Heart right ventricle (tissue), 16 donors: ENCODE measurements at places on chromosomes 2 and 18.

DNA sequence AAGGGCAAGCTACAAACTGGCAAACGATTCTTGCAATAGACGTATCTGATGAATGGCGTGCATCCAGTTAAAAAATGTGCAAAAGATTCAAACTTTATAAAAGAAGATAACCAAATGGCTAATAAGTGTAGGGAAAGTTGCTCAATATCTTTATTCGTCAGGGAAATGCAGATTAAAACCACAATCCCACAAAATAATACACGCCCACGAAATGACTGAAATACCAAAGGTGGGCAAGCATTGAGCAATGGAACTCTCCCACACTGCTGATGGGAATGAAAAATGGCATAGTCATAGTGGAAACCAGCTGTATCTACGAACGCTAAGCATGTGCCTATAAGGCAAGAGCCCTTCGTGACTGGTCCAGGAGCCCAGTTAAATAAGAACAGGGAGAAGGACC, 168.6 kb upstream of the SIX2 start:
- no peak for DNase-seq

- DNase-seq = no peak
Observed at GRCh38 chr2:232976666-232977437, 36.2 kb downstream of the NGEF start.

GRCh38 chr18:47882641-47883040, 47.8 kb downstream of the SMAD2 start:
- no peak for DNase-seq

GRCh38 chr2:25125976-25126375, 42.4 kb downstream of the POMC start:
- no peak for DNase-seq

- DNase-seq = no peak
Observed at GRCh38 chr2:85865539-85866164, 23.1 kb downstream of the ST3GAL5 start.

- no peak for DNase-seq
Observed at GRCh38 chr2:10256031-10256514, 46.6 kb upstream of the HPCAL1 start.

GRCh38 chr2:241636182-241637017, 558 bp downstream of the THAP4 start:
- DNase-seq = peak; percentile 41

- no peak for DNase-seq
Observed at GRCh38 chr2:190186238-190186637, 123.7 kb upstream of the MSTN start.

DNA sequence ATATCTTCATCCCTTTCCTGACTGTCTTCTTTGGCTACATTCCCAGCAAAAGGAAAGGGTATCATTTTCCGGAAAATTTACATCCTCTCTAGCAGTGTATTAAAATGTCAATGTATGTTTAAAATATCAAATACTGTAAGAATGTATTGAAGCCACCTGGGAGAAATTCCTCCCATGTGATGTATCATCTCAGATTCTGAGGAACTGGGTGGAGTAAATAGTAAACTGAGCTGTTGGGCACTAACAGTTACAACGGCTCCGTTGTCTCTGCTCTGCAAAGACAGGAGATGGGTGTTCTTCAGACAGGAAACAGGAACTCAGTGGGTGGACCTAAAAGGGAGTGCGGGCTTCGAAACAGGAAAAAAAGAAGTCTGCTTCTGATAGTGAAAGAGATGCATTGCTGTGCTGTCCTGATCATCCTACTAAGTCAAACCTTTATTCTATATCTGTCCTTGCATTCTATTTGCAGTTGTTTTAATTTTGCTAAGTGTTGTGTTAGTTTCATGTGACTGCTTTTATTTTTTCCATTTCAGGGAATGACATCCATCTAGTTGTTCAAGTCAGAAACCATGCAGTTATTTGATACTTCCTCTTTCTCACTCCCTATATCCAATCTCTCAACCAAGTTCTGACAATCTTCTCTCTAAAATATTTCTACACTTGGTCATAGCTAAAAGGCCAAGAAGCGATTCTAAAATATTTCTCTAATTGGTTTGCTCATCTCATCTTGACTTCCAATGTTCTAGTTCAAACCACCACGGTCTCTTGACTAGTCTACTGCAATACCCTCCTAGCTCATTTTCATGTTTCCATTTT, 19.4 kb downstream of the DOK1 start:
- DNase-seq = no peak

DNA sequence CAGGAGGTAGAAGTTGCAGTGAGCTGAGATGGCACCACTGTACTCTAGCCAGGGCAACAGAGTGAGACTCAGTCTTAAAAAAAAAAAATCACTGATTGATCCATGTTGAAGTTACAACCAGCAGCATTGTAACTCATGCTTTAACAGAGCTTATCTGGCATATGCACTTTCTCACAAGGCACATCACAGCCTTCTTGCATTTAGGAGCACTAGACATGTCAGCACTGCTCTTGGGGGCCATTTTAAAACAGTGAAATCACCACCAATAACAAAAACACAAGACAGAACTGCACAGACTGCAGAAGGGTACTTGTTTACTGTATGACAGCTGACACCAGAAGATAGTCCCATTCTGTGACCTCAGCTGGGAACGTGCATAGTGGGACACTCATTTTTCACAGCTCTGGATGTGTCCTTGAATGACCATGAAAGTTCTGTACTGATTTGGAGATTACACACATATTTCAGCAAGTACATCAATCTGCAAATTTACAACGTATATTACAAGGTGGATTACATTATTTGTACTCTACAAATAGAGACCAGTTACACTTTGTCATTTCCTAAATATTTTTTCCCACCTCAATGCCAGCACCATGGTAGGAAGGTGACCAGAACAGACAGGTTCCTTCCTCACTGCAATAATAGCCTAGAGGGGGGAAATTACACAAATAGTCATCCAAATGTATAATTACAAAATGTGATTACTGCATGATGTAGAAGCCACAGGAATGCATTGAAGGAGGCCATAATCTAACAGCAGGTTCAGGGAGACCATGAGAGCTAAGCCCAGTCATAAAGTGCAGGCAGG, 35.1 kb downstream of the CCBE1 start:
- DNase-seq = no peak

- no peak for DNase-seq
Observed at GRCh38 chr2:136651456-136652010, 113.8 kb upstream of the THSD7B start.

DNA sequence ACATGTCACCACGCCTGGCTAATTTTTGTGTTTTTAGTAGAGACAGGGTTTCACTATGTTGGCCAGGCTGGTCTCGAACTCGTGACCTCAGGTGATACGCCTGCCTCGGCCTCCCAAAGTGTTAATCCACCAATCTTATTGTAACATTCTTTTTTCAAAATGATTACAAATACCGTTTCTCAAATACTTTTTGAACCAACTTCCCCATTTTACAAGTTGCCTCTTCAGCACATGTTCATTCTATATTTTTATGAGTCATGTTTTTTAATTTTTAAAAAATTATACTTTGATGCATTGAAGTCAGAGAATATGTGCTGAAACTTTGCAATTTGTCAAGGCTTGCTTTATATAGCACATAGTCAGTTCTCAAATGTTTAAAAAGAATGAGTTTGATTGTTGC, 58.2 kb downstream of the QPCT start:
- no peak for DNase-seq

DNA sequence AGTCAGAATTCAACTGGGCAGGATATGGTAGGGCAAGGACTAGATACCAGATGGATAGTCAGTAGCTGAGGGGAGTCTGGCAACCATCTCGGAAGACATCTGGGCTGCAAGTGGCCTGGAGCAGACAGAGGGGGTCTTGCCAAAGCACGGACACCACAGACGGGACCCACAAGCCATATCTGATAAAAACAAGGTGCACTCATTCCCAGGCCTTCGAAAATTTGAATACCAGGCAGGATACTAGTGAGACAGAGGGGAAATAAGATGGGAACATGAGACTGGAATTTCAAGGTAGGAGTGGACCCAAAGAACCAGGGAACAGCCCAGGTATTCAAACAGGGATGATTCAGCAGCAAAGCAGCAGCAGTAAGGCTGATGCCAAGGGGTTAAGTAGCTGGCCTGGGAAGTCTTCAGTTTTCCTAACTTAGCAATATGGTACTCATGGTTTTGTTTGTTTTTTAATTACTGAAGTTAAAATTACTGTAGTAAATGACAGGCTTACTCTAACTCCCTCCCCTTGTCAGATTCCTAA, 144.9 kb upstream of the NCKAP5 start:
- no peak for DNase-seq

DNA sequence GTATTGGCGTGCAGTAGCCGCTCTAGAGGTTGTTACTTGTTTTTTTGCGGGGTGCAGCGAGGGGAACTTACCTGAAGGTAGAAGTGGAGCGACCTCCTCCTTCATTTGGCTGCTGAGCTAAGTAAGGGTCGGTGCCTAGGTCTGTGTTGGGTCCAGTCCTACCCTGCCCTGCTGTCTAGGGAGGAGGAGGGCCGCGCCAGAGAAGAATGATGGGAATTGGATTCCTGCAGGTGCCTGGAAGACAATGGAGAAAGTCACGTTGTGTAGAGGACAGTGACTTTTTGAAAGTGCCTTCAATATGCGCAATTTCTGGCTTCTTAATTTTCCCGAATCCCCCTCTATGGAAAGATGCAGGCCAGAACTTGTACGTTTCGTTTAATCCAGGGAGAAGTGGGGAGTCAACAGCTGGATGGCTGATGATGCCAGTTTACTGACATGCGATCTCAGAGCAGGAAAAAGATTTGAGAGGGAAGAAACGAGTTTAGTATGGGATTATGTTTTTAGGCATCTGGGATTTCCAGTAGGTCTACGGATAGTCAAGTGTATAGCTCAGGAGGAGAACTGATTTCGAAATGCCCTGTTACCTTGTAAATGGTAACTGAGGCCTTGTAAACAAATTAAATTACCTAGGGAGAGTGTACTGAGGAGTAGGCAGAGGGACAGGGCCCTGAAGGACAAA, 653 bp downstream of the MRPS9 start:
- no peak for DNase-seq

DNA sequence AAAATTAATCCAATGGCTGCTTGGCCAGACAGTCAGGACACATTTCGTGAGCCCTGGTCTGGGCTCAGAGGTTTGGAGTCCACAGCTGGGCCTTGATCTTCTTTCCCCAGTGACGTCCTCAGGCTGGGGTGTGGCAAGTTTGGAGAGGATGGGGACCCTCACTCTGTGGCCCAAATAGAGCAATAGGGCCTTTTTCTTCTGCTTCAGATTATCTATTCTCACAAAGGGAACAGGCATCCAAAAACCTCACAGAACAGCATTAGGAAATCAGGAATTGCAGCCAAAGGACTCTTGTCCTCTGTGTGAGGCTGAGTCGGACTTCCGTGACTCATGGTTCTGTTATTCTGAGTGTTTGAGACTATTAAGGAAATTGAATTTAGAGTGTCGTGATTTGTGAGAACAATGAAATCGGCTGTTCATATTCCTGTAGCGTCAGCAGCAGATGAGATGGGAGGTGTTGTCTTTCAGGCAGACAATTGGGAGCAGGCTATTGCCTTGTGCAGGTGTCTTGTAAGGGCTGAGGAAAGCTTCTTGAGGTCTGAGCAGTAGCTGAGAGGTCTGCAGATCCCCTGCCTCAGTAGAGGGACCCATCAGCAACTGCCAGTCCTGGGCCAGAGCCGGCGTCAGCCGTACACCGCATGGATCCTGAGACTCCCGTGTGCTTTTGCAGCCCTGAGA, 113.8 kb downstream of the SH3RF3 start:
- DNase-seq = no peak

DNA sequence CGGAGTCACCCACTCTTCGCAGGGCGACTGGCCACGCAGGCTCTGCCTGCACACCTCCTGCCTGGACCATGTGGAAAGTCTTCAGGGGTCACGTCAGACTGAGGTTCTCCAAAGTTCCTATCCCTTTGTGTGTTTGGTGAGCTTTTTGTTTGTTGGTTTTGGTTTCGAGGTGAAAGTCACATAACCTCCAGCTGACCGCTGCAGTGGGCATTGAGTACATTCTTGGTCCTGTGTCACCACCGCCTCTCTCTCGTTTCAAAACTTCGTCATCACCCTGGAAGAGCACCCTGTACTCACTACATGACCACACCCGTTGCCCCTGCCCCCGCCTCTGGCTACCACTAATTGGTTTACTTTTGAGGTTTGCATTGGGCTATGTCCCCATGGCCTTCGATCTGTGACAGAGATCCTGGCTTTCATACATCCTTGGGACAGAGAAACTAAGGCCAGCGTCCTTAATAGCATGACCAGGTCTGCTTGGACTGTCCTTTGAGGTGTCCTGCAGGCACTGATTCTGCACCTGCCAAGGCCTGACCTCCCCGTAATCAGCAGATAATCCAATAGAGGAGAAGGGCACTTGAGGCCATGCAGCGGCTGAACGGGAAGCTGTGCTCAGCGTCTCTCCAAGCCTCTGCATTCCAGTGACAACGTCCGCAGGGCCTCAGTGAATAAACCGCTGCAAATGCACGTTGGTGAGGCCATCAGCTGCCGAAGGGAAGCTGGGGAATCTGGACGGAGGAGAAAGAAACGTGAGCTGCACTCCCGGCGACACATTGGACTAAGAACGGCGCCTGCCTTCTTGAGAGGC, 46.8 kb downstream of the SH3BP4 start:
- no peak for DNase-seq

DNA sequence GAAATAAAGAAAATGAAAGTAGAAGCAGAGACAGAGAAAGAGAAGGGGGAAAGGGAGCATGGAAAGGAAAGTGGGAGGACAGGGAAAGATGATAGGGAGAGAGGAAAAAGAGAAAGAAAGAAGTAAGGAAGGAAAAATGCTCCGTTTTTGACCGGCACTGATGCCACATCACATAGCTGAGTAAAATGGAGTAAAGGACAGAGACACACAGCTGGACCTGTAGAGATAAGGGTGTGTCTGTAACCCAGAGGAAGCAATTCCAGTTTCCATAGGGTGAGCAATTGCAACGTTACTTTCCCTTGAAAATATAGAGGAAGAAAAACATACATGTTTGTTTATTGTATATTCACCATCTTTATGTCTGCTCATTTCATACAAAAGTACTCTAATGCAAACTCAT, 1866.9 kb upstream of the PIK3C3 start:
- DNase-seq = no peak

GRCh38 chr2:33317369-33318007, 159.0 kb upstream of the RASGRP3 start:
- no peak for DNase-seq

DNA sequence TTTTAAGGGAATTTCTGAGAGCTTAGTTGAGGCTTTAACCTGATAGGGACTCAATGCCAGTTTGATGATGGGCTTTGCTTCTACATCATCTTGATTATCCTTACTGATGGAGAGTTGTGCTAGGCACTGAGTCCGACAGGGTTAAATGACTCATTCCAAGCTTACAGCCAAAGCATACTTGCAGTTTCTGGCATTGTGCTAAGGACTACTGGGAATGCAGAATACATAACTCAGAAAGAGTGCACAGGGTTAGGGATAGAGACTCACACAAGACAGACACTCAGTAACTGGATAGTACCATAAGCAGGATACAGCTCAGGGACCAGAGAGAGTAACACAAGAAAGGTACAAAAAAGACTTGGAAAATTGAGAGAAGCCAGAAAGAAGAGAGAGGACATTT, 94.1 kb upstream of the SLC14A2 start:
- DNase-seq = no peak
